ENCODE measurements at places on chromosomes 16 and 17.

DNA sequence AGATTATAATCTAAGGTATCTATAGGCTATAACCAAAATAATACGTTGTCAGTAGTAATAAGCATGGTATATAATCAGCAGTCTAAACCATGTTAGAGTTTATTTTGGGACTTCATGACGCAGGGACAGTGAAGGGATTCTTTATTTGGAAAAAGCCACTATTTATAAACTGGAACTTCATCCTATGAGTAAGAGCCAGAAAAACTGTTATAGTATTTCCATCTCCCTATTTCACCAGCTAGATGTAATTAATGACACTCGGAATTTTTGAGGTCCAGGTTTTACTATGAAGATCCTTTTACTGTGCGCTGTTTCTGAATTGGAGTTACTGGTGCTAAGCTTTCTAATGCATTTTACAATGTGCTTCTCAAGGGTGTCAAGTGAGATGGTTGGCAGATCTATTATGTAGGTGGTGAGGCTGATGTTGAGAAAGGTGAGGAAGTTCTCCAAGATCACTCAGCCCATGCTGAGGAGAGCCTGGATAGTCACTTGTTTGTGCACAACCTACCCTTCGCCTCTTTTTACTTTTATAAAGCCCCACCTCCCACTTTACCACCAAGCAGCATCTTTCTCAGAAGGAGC lies 149.3 kb downstream of the MSI2 start:
- DNase-seq, result no peak

DNA sequence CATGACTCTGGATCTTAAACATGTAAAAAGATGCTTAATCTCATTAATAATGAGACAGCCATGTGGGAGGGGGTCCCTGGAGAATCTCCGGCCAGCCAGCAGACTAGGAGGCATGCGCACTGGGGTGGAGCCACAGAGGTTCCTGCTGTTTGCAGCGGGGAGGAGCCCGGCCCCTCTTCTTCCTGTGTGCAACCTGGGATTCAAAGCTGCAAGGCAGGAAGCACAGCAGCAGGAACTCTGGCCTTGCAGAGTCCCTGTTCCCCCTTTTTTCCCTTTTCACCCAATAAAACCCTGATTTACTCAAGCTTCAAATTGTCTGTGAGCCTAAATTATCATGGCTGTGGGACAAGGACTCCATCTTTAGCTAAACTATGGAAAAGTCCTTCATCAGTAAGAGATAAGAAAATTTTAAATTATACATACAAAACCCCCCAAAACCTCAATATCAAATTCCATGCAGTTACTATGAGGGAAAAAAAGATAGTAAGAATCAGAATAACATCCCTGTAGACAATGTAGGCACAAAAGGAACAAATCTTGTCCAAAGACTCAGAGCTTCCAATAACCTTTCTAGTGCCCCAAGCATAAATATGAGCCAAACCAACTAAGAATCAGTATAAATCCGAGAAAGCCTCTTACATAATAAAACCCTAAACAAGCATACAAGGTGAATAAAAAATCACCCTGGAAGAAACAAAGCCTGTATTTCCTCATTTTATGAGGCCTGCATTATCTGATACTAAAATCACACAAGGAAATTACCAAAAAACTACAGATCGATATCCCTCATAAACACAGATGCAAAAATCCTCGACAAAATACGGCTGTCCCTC lies 12.1 kb downstream of the CFDP1 start:
- DNase-seq, result no peak

- DNase-seq, result no peak
These were observed 37.1 kb downstream of the SPACA3 start for GRCh38 chr17:33028778-33029177.

DNA sequence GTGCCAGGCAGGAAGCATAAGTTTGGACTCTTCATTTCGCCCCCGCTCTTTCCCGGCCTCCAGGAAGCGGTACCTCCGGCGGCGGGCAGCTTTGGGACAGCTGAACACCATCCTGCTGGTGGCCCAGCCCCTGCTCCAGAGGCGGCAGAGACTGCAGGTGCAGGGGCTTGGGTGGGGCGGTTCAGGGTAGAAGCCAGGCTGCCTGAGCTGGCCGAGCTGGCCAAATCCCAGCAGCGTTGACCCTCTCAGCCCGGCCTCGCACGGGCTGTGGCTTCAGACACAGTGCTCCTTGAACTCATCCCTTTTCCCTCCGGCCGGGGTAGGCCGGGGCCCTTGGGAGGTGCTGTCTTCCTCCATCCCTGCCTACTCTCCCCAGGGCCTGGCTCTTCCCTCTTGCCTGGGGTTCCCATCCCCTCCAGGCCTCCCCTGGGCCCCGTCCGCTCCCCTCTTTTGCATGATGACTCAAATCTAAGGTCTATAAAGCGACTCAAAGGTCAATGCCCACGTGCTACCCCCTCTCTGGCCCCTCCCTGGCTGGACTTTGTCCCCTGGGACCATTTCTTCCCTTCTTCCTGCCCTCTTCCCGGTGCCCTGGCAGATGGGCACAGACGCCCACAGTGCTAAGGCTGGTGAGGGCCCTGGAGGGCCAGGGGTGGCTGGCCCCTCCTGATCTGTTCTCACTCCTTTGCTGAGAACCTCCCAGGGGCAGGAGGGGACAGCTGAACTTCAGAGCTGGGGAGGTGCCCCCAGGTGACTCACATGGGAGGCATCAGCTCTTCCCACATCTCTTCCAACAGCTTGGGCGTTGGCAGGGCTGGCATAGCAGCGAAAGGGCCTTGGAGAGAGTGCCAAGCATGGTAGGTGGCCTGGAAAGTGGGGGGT lies 22.7 kb downstream of the MYO15B start:
- no peak for DNase-seq

DNA sequence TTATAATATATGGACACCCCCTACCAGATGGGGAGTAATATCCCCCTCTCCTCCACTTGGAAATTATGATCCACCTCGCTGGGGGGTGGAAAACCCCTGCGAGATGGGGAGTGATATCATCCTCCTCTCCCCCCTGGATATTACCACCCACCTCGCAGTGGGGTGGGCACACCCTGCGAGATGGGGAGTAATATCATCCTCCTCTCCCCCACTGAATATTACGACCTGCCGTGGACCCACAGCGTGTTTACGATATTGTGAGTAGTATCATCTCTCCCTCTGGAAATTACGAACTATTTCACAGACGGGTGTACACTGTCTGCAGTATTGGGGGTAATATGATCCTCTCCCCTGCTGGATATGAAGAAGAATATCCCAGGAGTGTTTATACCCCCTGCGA lies 228.3 kb upstream of the WSCD1 start:
- no peak for DNase-seq
